Tibial nerve (tissue), 4 donors: ENCODE measurements at places on chromosomes 1 and 21.

DNA sequence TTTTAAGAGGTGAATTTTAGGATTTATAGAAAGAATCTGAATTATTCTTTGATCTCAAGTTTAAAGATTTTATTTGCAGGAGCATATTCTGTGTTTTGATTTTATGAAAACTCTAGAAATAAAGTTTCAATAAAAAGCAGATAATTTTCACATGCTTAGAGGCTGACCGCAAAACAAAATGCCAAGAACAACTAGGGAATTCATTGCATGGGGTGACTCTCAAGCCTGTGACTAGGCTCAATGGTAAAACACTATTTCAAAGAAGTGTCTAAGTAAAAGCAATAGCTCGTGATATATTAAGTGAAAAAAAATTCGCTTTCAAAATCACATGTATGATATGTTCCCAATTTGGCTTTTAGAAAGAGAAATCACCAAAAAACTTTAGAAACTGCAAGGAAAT, 49.6 kb downstream of the RPL5 start:
- no peak for DNase-seq

DNA sequence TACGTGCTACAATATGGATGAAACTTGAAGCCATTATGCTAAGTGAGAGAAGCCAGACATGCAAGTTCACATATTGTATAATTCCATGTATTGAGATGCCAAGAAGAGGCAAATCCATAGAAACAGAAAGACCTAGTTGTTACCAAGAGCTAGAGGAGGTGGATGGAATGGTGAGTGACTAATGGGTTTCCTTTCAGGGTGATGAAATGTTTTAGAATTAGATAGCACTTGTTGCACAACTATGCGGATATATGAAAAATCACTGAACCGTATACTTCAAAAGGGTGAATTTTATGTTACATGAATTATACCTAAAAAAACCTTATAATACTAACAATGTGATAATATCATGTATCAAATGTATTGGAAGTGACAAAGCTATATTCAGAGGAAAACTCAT, 18.1 kb downstream of the EPHA10 start:
- no peak for DNase-seq

DNA sequence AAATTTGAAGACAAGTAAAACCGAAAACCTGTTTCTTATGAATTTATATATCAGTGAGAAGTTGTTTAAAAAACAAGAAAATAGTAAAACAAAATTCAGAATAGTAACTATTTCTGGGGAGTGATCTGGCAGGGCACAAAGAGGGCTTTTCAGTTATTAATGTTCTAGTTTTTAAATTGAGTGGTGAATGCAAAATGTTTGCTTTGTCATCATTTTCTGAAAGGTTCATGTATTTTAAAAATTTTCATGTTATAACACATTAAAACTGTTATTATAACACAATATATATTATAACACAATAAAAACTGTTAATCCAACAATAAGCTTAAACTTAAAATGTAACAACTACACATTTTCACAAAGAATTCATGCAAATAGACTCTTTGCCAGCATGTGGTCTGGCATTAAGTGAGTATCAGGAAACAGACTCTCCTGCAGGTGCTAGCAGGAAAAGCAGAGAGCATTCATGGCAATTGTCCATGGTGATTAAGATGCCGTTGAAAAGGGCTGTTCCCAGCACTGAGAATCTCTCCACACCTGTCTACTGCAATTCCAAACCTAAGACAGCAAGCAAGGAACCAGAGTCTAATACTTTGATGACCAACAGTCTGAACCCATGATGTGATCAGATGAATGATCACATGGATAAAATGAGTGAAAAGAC, 204.9 kb downstream of the TBX15 start:
- no peak for DNase-seq

DNA sequence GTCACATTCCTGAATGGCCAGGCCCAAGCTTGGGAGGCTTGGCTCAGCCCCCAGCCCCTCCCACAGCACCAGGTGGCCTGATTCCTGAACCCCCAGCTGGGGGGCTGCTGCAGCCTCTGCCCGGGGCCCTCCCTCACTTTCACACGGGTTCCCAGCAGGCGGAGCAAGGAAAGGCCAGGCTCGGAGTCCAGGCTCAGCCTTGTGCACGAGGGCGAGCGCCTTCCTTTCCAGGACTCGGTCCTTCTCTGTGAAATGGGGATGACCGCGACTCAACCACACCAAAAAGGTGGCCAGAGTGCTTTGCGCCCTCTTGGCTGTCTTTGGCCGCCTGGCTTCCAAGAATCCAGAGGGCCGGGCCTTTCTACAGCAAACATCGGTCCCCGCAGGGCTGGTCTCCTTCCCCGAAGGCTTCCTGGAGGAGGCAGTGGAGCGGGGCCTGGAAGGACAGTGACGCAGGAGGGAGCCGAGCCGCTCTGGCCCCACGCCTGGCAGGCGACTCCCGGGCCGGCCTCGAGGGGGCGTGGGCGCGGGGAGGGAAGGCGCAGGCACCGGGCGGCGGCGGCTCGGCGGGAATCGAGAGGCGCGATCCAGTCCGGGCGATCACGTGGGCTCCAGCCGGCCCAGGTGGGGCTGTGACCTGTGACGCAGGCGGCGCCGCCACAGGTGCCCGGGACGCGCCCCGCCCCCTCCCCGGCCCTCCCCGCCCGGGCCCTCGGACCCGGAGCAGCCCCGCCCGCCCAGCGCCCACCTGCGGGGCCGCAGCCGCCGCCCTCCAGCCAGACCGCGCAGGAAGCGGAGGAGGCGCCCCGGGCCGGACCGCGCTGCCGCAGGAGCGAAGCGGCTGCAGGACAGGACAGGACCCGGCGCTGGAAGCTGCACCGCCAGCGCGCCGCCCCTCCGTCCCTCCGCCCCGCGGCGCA, at the start of gene ARHGEF16:
Gene ARHGEF16 (plus strand): TSS at position 775 of the 920 bp plus-strand sequence. CDS start 8,420 bp downstream, outside the sequence.
- DNase-seq: no peak

DNA sequence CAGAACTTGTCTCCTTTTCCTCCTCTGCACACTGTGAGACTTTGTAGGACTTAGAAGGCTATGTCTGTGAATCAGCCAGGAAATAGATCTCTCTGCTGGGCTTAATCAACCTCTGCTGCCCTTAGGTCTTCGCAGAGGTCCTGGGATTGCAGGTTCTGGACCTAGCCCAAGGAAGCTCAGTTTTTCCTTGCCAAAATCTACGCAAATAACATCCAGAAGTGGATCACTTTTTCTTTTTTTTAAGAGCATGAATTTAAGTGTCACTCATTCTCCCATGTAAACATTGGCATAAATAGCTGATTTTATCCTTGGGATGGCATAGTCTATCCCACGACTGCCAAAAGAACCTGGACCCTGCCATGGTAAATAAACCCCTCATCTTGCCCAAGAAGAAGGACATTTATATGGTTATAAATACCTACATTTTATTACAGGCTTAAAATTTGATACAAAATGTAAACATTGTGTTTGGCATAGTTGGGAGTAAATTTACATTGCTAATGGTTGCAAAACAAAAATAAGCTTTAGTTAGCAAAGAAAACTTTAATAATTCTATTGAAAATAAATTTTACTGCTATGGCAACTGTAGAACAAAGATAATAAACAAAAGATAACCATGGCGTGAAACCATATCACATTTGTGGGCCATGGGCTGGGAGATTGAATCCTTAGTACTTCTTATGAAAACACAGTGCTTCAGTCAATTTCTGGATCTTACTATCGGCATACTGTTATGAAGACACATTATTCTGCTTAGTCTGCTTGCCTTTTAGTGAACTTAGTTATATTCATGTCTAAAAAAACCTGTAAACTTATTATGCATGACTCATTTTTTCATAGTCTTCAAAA, 24.5 kb upstream of the DISC1 start:
- no peak for DNase-seq

DNA sequence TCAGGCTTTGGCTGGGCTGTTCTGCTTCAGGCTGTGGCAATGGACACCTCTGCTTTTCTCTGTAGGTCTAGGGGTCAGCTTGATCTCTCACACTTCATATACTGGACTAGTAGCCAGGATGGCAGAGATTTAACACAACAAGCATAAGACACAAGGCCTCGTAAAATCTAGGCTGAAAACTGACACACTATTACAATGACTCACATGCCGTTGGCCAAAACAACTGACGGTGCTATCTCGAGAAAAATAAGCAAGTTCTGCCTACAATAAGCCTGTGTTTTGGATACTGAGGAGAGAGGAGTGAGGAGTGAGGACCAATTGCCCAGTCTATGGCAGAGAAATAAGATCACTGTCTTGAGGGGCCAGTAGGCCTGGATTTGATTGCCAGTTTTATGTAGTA, 840.7 kb upstream of the ADAMTS5 start:
- DNase-seq: no peak

DNA sequence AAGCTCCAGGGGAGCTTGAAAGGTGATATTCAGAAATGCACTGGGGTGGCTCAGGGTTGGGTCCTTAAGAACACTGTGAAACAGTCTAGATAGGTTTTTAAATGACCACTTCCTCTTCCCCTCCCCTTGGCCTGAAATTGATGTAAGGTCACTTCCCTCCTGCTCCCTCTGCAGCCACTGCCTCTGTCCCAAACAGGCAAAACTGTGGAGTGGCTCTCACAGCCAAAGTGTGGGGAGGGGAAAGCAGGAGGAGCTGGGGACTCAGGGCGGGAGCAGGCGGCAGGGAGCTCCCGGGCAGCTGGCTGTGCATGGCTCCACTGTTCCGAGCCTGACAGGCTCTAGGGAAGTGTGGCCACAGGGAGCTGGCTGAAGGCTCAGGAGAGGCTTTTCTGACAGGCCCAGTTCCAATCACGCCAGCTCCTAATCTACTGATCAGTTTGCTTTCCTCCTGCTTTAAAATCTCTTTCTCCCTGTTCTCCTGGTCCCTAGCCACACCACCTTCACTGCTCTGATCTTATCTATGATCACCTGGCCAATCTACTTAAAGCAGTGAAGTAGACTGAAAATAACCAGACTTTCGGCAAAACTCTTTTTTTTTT, 5.1 kb upstream of the CSRP1 start:
- no peak for DNase-seq

- DNase-seq: no peak
Measured at GRCh38 chr1:226654668-226655055, 84.4 kb downstream of the ITPKB start.

GRCh38 chr1:67840449-67840848, 7.2 kb upstream of the GNG12 start:
- DNase-seq: no peak

GRCh38 chr1:183003203-183003602, 20.0 kb upstream of the LAMC1 start:
- DNase-seq: peak; percentile 31

DNA sequence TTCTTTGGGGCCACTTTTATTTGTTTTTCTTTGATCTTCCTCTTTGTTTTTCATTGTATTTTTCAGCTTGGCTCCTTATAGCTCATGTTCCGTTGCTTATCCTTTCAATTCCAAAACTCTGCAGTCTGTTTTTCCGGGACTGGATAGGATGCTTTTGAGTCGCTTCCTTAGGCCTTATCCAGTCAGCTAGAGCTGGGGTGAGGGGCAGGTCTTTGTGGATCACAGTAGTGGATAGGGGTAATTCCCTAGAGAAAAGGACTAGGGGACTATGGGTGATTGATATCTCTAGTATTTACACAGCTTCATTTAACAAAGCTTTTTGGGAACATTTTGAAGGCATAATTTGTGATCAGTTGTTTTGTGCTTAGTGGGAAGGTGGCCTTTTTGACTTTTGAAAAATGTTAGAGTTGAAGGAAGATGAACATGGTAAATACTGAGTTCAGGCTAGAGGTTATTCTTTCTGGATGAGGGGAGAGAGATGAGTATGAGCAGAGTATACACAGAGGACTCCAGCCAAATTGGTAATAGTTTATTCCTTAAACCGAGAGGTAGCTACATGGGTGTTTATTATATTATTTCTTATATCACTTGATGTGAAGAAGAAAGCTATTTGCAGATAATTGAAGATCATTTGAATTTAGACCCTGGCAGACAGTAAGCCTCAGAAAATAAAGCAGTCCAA, 22.5 kb downstream of the CEP350 start:
- no peak for DNase-seq

DNA sequence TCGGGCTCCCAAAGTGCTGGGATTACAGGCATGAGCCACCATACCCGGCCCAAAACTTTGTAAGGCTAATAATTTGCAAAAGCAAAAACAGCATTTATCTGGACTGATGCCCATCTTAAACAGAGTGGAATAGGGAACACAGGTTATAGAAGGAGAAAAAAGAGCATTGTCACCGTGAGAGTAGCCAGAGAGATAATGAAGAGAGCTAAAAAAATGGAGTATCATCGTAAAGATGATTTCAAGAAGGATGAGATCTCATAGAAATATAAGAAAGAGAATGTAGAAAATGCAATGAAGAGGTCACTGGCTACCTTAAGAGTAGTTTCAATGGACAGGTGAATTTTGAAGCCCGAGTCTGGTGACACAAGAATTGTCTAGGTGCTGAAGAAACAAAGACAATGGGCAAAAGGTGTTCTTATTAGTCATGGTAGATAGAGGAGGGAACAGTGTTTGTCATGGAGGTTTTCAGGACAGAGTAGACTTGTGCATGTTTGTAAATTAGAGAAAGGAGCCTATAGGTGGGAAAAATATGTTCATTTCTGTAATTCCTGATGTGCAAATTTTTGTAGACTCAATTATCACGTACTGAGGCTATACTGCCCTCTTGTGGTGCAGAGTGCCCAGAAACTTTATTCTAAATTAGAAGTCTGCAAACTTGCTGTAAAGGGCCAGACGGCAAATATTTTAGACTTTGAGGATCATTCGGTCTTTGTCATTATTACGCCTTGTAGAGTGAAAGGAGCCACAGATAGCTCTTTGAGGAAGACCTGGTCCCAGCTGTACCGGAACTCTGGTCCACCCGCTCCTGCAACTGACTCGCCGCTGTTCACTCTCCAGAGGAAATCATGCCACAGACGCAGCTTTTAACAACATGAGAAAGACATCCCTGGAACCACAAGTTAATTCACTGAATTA, 8.1 kb upstream of the TMEM183A start:
- peak; percentile 90 for DNase-seq

GRCh38 chr1:201748335-201748734, 80.6 kb upstream of the IPO9 start:
- no peak for DNase-seq

- DNase-seq: no peak
Measured at GRCh38 chr1:29708381-29708780, 472.1 kb downstream of the PTPRU start.

DNA sequence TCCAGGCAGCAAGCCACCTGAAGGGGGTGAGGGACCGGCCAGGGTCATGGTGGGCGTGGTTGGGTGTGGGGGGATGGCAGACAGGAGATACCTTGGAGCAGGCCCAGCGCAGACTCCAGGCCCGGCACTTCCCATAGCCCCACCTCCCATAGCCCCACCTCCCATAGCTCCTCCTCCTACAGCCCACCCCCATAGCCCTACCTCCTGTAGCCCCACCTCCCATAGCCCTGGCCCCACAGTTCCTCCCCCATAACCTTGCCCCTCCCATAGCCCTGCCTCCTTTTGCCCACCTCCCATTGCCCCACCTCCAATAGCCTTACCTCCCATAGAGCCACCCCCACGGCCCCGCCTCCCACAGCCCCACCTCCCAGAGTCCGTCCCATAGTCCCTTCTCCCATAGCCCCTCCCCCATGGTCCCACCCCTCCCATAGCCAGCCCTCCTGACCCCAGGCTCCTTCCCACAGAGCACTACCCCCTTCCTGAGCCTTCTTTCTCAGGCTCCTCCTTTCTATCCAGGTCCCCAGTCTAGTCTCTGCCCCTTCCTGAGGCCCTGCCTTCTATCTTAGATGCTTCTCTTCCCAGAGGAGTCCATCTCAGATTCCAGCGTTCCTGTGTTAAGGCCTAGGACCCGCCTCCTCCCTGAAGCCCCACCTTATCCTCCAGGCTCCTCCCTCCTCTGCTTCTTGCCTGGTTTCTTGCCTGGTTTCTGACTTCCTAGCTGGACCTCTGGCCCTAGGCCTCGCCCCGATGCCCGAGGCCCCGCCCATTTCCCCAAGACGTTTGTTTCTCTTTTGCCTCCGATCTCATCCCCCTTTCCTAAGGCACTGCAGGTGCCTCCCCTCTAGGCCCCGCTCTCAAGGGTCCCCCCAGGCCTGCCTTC, 46.8 kb downstream of the PTPRU start:
- peak; percentile 48 for DNase-seq

GRCh38 chr1:33088119-33088906, 7.4 kb downstream of the AZIN2 start:
- DNase-seq: no peak
